Stimulated activated CD4-positive, alpha-beta T cell treated with anti-CD3 and anti-CD28 coated beads, Interleukin-1b, Interleukin-23, amount 100 ng/mL, for 1 hour (primary cell): ENCODE measurements at places on chromosomes 4 and X.

- DNase-seq = no peak
Measured at GRCh38 chr4:88062311-88062710, 54.9 kb downstream of the PKD2 start.

- no peak for DNase-seq
Measured at GRCh38 chr4:41137879-41138278, 76.5 kb downstream of the APBB2 start.

- DNase-seq = no peak
Measured at GRCh38 chrX:154370300-154371016, 4.0 kb downstream of the FLNA start.

DNA sequence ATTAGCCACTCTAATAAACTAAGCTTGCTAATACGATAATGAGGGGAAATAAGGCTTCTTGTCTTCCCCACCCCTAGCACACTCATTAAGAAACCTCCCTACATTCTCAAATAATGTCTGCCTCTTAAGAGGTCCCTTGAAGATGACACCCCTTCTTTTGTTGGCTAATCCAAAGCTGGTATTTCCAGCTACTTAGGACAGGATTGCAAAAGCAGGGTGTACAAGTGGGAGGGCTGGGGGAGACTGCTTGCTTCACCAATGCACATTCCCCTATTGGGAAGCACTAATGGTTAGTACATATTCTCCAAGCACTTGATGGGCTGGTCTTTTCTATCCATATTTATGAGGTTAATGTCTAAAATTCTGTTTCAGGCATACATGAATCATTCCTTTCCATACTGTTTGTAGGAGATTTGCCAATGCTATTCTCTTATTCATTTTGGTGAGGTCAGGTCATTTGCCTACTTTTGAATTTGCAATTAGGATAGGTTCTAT is 16.8 kb upstream of the TIMM8A start:
- DNase-seq = no peak

DNA sequence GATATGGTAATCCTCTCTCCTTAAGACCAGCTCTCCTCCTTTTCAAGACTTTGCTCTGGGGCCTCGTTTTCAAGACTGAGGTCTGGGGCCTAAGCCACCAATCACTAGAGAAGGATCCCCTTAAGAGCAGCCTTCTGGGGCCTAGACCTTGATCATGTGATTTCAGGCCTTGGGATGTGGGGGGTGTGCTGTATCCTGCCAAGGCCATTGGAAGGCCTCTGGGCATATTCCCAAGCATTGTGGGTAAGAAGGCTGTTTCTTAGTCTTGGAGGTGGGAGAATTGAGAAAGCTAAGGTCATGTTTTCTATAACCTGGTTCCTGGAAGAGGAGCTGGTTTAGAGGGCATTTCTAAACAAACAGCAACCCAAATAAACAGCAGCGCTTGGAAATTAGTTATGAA is 12.1 kb downstream of the TMEM164 start:
- DNase-seq = no peak

GRCh38 chr4:42360256-42360669 is 37.0 kb upstream of the SHISA3 start:
- no peak for DNase-seq
